ENCODE measurements at places on chromosomes 11 and 22.

DNA sequence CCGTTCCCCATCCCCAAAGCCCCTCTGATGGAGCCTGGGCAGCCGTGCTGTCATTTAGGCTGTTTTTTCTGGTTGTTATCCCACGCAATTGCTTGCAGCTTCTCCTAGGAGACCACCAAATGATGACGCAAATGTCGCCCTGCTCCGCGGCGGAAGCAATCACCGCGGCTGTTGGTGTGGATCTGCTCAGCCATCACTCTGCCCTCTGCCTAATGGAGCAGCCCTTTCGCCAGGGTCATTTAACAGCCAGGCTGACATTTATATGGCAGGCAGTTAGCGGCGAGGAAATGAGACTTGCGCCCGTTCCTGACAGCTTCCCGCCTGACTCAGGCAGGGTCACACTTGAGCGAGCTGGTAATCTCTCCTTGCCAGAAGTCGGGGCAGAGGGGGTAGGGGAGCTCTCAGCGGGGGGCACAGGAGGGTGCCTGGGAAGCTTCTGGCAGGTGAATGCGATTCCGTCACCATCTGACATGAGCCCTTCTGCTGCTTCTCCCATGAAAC lies 97.9 kb upstream of the RTL6 start:
- peak; percentile 49 for DNase-seq

DNA sequence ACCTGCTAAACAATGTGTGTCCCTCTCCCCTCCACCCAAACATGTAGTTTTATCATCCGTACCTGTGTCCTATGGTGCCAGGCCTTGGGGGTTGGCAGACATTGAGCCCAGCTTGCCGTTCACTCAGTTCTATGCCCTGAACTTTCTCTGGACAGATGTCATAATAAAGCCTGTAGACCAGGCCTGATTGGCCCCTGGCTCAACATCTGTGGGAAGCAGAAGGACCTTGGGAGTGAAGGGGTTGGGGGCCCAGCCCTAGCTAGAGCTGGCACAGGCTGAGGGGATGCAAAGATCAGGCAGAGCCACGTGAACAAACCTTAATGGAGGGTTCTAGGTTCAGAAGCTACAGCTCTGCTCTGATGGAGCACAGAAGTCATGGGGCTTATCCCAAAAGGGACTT lies 600.6 kb downstream of the BUD13 start:
- DNase-seq: no peak

DNA sequence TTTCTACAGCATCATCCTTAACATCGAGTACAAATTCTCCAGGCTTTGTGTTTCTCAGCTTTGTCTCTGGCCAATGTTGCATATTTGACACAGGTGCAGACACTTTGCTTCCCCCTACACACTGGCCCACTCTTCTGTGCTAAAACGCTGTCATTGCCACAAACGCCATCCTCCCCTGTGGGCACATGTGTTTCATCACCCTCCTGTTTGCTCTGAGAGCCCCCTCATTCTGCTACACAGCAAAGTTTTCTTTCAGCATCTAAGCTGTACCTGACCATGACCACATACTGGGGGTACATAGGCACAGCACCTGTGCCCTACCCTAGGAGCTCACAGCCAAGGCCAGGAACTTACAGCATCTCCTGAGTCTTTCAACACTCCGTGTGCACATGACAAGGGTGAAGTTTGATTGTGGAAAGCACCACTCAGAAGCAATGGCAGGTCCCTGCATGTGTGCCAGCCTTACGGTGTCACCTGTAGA lies 7.9 kb upstream of the IGLL5 start:
- no peak for DNase-seq

- no peak for DNase-seq
Measured at GRCh38 chr11:33514079-33514925, 186.3 kb downstream of the C11orf91 start.

DNA sequence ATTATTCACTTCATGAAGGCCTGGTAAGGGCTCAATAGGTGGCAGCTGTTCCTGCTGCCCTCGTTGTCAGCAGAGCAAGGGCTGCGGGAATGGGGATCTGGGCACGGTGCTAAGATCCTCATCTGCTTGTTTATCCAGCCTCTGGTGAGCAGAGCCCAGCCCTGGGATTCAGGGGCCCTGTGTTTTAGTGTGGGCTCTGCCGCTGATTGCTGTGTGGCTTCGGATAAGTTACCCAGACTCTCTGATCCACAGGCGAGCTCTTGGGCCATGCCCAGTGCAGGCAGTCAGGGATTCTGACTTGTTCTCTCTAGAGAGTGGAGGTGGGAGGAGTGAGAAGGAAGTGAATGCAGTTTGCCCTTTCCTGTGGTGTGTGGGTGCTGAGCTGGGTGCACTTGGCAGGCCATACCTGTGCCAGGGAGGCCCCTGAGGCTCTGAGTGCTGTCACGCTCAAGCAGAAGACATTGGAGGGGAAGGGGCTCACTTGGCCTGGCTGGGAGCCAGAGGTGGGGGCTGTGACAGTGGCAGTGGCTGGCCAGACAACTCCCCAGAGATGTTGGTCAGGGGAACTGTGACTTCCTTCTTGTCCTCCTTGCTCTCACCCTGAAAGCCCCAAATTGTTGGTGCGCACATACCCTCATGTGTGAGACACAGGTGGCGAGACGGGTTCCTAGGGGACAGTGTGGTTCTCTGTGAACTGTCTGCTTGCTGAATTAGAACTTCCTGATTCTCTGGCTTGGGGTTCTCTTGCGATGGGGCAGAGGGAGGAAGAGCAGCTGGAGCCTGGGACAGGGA lies 43.7 kb downstream of the CD82 start:
- DNase-seq: peak; percentile 11

- DNase-seq: no peak
Measured at GRCh38 chr11:109957601-109958000, 135.6 kb upstream of the ZC3H12C start.

DNA sequence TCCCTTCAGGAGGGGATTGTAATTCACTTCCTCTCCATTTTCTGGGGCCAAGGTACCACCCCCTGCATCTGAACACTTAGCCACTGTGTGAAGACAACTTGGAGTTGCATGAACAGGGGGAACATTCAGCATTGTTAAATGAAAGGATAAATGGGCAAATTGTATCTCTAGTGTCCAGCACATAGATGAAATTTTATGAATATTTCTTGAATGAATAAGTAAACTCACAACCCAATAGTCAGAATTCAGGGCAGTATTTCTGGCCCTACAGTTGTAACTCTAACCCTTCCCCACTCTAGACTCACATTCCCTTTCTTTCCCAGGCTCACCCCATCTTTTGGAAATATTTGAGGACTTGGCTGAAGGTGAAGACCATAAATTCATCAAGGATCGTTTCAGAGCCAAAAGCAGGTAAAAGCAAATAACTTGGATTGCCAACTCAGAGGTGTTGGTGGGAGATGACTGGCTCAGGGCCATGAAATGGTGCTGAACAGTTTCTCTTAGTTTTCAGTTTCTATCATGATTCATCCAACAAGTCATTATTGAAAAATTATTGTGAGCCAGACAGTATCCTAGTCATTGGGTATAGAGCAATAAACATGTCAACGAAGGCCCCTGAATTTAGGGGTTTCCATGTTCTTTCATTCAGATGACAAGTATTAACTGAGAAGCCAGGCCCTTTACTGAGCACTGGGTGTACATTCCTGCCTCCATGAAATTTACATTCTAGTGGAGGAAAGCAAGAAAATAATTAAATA lies 33.3 kb upstream of the ZC3H12C start:
- no peak for DNase-seq

- no peak for DNase-seq
Measured at GRCh38 chr11:91129596-91129995, 906.7 kb upstream of the CHORDC1 start.

GRCh38 chr22:24925586-24926427 lies 20.7 kb downstream of the LHFPL7 start:
- DNase-seq: no peak

DNA sequence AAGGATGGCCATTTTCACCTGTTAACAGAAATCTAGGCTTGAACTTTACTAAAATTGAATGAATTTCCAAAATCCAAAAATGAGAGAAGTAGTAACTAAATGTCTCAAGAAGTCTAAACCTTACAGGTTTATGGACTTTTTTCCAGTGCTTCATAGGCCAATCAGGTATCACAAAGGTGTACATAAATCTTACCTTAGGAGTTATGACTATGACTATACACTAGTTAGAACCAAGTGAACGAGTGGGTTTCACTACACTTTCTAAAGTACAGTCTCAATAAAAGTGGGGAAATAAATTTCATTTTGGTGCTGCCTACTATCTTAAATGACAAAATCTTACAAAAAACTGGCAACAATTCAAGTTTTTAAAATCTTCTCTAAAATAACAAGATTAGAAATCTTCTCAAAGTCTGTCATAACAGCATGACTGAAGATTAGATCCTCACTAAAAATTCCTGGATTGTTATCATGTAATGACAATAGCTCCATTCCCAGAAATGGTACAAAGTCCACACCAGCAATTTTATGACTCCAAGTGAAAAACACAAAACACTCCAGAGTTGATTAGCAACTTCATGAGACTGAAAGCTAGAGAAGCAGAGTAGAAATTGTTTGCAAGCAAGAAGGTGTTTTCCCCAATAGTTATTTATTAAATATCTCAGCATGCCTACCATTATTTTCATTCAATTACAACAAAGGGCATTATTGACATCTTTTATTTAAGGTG lies 20.9 kb downstream of the SOX6 start:
- DNase-seq: no peak

DNA sequence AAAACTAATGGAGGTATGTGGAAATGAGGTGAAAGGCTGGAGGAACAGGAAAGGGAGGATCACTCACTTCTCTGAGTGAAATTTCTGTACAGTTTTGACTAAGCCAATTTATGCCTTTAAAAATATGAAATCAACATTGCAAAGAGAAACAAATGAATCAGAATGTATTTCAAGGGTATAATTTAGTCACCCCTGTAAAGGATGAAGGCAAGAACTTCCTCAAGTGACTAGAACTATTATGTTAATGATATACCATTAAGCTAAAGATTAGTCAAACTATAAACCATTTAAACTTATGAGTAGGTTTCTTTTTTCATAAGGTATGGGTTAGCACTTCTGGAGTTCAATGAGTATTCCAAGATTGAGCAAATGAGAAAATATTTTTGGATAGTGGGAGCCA lies 184.5 kb upstream of the CHORDC1 start:
- no peak for DNase-seq

- DNase-seq: no peak
Measured at GRCh38 chr11:63769042-63769713, 603 bp upstream of the ZFTA start.

DNA sequence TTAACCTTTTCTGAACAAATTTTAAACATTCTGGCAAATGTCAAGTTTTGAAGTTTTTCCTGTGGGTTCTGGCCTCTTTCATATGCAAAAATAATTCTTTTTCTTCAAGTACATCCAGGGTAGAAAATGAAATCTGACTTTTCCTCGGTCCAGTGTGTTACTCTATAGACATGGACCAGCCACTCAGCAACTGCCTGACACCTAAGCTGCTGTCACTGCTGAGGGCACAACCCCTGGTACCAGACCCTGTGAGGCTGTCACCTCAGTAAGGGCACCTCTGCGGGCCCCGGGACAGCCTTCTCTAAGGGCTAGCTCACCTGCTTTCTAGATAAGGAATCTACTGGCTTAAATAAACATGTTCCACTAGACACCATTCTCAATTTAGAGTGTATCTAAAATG lies 33.8 kb downstream of the PPIL2 start:
- DNase-seq: no peak

DNA sequence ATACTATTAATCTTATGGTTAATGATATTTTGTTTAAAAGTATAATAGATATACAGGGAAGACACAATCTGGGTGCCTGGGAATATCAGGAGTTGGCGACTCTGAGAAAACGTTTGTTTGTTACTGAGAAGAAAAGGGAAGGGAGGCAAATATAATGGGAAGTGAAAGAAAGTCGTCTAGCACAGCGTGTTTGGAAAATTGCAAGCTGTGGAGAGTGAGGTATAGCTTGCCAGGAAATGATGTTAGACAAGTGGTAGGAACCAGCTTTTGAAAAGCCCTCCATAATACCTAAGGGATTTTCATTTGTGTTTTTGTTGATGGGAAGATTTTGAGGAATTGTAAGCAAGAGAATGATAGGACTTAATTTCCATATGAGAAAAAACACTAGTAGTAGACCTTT lies 322.2 kb downstream of the LUZP2 start:
- no peak for DNase-seq

- DNase-seq: no peak
Measured at GRCh38 chr22:39574779-39575551, 4.4 kb downstream of the CACNA1I start.

GRCh38 chr22:50074056-50074455 lies 11.2 kb downstream of the MLC1 start:
- no peak for DNase-seq

GRCh38 chr11:76972051-76972450 lies 62.1 kb upstream of the B3GNT6 start:
- no peak for DNase-seq

DNA sequence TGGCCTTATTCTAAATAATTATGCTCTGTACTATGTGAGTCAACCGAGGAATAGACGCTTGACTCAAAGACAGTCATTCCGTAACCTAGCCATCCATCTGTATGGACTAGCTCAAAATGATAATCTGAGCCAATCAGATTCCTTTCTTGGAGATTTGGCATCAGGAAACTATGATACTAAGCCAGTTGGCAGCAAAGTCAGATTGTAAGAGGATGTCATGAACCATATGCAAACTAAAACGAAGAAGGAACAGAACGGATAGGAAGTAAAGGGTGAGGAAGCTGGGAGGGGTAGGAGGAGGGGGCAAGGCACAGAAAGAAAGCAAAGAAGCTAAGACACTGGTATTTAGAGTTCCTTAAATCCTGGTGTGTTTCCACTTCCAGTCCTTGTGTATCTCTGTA lies 10.7 kb upstream of the SESN3 start:
- DNase-seq: no peak

- peak; percentile 39 for DNase-seq
Measured at GRCh38 chr11:9506489-9507276, 45.9 kb downstream of the ZNF143 start.

GRCh38 chr11:96082936-96083335 lies 159.0 kb upstream of the MTMR2 start:
- DNase-seq: no peak

- DNase-seq: no peak
Measured at GRCh38 chr22:26979294-26979693, 321.9 kb downstream of the MIAT start.

DNA sequence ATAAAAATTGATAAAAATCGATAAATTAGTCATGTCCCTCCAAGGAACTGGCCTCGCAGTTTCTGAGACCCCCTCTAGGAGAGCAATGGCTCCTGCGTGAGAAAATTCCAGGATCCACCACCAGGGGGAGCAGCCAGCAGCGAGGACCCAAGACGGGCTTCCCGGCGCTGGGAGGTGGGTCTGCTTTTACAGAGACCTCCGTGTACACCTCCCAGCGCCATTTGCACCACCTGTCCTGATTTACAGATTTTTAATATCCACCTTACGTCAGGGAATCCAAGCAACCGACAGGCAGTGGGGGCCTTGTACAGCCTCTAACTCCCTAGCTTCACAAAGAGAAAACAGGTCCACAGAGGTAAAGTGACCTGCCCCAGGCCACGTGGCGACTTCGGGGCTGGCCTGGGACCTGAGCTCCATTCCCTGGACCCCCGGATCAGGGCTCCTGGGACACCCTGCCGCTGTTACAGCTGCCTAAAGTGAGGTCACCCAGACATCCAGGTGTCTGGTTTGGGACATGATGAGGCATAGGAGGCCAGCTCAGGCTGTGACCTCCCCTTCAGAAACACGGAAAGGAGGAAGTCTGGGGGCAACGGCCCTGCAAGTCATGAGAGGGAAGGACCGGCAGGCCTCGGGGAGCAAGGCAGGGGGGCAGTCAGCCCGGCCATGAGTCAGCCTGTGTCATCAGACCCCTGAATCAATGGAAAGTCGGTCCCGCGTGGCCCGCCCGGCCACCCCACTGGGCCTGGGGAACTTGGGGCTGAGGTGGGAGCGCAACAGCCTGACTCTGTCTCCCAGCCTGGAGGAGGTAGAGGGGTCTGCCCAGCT lies 3.5 kb downstream of the OSM start:
- peak; percentile 5 for DNase-seq
